Dermis blood vessel endothelial cell (primary cell): ENCODE measurements at places on chromosomes 5 and 9. TPM values are rescaled to one million over a fixed set of nuclear protein-coding genes. Genes with fewer than 3 reads are reported as not detected.

- DNase-seq, result no peak
These were observed 230.7 kb downstream of the COMMD10 start for GRCh38 chr5:116315531-116315930.

DNA sequence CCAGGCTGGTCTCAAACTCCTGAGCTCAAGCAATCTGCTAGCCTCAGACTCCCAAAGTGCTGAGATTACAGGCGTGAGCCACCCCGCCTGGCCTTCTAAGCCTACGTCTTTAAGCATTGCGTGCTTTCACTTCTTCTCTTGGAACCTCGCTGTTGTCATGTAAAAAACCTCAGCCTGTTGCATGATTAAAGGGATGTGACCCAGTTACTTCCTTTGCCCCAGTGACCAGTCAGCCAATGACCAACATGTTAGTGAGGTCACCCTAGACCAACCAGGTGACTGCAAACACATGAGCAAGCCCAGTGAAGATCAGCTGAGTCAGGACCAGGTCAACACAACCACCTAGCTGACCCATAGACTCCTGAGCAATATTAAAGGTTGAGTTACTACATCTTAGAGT is 10.5 kb downstream of the KIF4B start:
- no peak for DNase-seq

DNA sequence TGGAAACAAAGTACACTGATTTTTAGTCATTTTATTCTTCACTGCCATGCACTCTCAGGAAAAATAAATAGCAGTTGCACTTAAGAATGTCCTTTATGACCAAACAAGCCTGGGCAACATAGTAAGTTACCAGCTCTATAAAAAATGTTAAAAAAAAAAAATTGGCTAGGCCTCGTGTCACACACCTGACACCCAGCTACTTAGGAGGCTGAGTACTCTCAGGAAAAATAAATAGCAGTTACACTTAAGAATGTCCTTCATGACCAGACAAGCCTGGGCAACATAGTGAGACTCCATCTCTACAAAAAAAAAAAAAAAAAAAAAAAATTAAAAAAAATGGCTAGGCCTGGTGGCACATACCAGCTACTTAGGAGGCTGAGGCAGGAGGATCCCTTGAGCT is 304.6 kb downstream of the SLCO4C1 start:
- DNase-seq, result no peak

DNA sequence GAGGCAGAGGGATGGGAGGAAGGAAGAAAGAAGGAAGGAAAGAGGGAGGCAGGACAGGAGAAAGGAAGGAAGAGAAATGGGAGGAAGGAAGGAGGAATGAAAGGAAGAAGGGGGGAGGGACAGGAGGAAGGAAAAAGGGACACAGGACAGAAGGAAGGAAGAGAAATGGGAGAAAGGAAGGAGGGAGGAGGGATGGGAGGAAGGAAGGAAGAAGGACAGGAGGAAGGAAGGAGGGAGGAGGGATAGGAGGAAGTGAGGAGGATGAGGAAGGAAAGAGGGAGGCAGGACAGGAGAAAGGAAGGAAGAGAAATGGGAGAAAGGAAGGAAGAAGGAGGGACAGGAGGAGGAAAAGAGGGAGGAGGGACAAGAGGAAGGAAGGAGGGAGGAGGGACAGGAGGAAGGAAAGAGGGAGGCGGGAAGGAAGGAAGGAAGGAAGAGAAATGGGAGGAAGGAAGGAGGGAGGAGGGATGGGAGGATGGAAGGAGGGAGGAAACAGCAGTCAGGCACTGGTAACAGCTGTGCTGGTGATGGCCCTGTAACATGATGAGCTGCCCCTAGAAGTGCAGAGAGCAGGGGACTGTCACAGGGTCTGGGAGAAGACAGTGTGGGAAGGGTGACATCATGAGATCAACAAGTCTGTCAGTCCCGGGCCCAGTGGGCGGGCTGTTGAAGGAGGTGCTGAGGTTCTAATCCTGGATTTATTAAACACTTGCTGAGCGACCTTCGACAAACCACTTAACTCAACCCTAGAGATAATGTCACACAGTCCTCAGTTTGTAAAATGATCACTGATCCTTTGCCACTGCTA is 10.7 kb upstream of the IRX1 start:
- no peak for DNase-seq

GRCh38 chr9:10055886-10056395 is 556.9 kb downstream of the PTPRD start:
- no peak for DNase-seq

DNA sequence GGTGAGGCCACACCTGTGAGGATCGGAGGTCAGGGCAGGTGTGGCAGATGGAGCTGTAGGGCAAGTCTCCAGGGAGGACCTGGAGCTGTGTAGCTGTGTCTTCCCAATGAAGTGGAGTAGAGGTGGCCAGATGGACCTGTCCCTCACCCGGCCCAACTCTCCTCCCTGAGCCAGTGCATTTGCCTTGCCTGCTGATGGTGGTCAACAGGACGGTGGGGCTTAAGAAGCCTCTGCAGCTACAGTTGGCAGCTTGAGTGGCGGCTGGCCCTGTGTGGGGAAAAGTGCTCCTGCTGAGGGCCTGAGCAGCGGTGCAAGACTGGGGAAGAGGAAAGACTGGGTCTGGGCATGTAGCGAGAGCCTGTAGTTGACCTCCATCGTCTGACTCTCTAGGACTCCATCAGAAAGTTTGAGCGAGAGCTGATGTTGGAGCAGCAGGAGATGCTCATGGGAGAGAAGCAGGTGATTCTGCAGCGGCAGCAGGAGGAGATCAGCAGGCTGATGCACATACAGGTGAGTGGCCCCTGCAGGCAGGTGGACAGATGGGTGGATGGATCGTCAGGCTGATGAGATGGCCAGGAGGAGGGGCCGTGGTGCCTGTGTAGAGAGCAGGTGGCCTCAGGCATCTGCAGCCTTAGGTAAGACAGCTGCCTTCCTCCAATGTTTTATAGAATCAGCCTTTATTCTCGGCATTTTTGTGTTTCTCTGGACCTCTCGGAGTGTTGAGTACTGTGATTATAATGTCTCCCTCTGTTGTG is 24.9 kb downstream of the PITX1 start:
- DNase-seq, result no peak

DNA sequence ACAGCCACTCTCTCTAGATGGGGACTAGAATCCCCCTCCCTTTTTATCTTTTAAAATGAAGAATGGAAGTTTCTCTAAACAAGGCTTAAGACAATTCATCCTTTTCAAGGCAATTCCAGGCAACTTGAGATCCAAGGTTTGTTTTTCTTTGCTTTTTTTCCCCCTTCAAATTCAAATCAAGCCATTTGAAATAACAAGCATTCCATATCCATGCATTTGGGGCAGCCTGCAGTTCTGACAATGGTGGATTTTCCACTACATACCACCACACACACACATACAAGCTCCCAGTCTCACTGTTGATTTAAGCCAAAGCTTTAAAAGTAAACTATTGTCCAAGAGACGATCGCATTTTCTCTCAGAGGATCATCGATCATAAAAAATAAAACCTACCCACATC is 424 bp downstream of the INSYN2B start:
- peak; percentile 46 for DNase-seq

GRCh38 chr5:2752059-2752820 is 763 bp upstream of the IRX2 start:
- DNase-seq, result no peak

DNA sequence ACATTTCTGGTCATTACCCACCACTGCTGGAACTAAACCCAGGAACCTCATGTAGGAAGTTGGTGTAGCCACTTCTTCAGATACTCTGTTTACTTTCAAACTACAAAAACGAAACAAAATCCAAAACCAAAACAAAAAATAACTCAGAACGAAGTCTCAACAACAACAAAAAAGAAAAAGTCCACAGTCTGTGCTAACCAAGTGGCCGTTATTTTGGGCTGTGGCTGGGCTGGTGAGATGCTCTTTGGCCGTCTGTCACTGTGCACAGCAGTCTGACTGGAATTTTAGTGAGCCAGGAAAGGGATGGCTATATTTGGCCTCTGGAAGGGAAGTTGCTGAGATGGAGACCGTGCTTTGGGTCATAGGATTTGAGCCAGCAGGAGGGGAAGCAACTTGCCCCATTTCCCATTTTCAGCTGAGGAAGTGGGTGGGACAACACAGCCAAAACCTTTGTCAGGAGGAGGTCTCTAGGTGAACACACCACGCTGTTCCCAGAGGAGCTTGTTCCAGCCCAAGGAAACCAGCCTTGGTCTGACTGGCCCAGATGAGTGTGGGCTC is 334.1 kb downstream of the ZSWIM6 start:
- no peak for DNase-seq

DNA sequence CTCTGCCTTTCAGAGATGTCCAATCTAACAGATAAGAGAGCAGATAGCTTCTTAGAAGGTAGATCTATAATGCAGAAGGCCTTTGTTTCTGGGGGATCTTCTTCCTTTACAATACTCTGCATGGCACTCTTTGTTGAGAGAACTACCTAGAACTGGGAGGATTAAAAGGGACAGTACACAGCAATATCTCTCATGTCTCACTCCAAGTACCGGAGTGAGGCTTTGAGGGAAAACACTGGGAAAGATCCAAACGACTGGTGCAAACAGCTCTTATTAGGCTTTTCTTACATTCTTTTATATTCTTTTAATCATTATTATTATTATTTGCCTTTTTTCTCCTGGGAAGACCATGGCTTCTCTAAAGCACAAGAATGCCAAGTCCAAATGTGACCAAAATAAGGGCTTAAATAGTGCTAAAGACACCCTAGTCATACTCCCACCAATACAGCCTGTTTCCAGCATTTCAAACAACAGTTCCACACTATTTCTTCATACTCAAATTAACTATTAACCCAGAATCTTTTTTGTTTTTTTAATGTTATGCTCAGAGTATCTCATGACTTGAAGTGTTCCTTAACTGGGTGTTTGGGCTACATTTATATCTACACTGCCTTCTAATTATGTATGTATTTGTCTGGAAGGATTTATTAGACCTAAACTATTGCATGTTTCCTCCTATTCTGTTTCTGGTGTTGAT is 52.7 kb downstream of the ABHD17B start:
- DNase-seq, result no peak

DNA sequence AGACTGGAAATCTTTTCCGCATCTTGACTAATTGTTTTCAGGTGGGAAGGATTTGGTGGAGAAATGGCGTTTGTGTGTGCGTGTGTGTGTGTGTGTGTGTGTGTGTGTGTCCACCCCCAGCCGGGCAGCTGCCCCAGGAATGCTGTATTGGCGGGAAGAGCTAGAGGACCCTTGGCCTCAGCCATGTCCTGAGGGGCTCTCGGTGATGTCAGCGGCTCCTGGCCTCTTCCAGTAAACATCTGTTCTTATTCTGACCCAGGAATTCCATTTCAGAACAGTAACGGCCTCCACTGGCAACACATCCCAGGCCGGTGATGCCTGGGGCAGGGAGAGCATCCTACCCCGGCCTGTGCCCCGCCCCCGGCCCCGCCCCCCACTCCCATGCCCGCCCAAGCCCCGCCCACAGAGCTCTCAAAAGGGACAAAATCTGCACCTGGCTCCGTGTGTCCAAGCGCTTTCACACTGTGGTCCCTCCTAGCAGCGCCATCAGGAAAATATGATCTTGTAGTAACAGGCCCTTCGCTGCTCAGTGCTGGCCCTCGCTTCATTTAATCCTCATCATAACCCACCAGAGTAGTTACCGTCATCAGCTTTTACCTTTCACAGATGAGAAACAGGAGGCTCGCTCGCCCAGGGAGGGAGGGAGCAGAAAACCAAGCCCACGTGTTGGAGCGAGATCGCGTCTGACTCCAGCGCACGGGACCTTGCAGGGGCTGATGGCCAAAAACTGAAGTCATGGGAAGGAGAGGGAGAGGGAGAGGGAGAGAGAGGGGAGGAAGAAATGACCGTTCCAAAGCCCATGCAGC is 18.9 kb downstream of the ADAMTS2 start:
- no peak for DNase-seq

GRCh38 chr9:976943-977837 is 735 bp downstream of the DMRT3 start:
- DNase-seq, result no peak

DNA sequence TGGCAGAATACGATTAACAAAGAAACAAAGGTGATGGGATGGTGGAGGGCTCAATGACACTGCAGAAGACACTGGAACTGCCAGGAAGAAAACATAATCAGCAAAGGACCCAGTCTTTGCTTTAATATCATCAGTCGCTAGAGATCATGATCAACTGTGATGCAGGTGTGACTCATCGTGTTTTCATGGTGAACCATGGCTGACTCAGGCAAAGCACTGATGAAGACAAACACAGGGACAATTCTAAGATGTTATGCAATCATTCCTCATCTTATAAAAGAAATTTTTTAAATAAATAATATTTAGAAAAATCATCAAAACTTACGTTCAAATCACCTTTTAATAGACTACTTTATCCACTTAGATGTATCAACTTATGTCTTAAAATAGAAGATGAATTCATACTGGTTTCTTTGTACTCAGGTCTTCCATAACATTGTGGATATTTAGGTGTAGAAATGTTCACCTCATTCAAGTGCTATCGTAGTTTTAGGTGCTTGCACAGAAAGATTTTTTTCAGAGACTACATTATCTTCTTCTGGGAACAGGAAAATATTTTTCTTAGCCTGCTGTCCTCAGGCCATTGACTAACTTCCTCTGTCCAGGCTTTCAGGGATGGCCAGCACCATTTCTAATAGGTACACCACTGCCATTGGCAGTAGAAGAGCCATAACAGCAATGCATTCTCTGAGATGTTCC is 673.4 kb upstream of the MEF2C start:
- peak; percentile 1 for DNase-seq

GRCh38 chr5:176915906-176916305 is 16.8 kb upstream of the HK3 start:
- no peak for DNase-seq

DNA sequence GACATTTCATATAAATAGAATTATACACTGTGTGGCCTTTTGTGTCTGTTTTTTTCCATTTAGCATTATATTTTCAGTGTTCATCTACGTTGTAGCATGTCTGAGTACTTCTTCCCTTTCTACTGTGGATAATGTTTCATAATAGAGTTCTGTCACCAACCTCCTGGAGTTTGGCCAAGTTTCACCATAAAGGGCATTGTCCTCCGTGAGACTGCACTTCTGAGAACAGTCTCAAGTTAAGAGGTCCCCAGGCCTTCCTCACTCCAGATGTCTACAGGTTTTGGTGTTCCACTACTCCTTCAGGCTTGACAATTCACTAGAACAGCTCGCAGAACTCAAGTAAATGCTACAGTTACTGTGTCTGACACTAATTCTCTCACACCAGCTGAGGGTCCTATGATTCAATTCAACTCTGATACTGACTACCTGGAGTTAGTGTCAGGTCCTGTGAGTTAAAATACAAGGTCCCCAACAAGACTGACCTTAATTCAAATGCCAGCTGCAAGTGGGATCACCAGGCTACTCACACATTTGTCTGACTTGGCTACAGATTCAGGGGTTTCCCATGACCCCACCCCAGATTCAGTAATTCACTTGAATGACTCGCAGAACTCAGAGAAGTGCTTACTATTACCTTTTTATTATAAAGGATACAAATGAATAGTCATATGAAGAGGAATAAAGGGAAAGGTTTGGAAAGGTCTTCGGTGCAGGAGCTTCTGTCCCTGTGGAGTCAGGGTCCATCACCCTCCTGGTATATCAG is 31.1 kb downstream of the SLC35A4 start:
- peak; percentile 35 for DNase-seq

The CYLC2 gene
- not detected in 2 replicates for total RNA-seq

The EIF4E1B gene
- not detected in 2 replicates for total RNA-seq

The TLR4 gene
- 117 and 184 TPM in 2 replicates for total RNA-seq

The IL9 gene
- total RNA-seq, result not detected in 2 replicates

The CARTPT gene
- total RNA-seq, result not detected in 2 replicates

The AP3S1 gene
- 63.6 and 78.6 TPM in 2 replicates for total RNA-seq

The SHOC1 gene
- not detected in 2 replicates for total RNA-seq
